ENCODE measurements at places on chromosomes 2 and 18. TPM values are rescaled to one million over a fixed set of nuclear protein-coding genes. Genes with fewer than 3 reads are reported as not detected.

DNA sequence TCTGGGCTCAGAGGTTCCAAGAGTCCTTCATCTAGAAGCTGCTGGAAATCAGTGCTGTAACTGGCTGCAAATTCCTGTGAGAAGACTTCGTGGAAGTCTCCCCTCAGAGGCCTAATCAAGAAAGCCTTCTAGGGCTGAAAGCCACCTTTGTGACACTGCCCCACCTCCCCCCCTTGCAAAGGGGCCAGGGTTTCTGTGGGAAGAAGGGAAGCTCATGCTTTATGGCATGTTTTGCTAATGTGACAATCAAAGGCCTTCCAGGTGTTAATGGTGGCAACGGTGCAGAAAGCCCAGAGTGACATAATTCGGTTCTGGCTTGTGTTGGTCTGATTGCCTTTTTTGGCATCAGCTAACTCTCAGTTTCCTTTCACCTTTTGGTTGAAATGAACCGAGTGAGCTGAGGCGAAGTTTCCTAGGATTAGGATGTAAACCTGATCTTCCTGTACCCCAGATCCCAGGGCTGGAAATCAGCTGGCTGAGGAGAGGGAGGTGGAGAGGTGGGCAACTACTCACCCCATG, 126.9 kb upstream of the TRIB2 start:
- no peak for DNase-seq
- H3K27ac ChIP-seq, result no peak overlapping the region
- no peaks in the 10 kb centered on the region for H3K4me1 ChIP-seq
- H3K27me3 ChIP-seq, result no peaks in the 10 kb centered on the region
- no peaks in the 10 kb centered on the region for H3K36me3 ChIP-seq
- H3K4me3 ChIP-seq, result no peak overlapping the region

DNA sequence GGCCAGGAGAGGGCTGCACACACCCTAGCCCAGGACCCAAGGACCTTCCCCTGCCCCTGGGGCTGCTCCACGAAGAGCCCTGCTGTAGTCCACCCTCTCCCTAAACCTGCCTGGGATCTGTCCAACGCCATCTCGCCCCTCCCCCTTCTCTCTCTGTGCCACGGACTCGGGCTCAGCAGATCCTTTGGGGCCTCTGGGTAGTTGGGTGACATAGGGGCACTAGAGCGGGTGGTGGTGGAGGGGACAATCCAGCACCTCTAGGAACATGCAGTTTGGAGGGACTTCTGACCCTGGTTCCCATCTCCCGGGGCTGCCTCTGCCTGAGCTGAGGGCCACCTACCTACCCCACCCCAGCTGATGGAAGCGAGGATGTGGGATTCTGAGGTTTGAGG, 7.3 kb upstream of the CRYBA2 start:
- H3K4me3 ChIP-seq, result no peak overlapping the region
- H3K27me3 ChIP-seq, result peaks cover 37% of the 10 kb centered on the region
- H3K36me3 ChIP-seq, result no peaks in the 10 kb centered on the region
- H3K27ac ChIP-seq, result no peak overlapping the region
- H3K4me1 ChIP-seq, result peaks cover 13% of the 10 kb centered on the region
- no peak for DNase-seq

The FECH gene
- 47.8 TPM for total RNA-seq

- no peaks in the 10 kb centered on the region for H3K27me3 ChIP-seq
- no peak overlapping the region for H3K27ac ChIP-seq
- no peak for DNase-seq
- H3K36me3 ChIP-seq, result no peaks in the 10 kb centered on the region
- no peak overlapping the region for H3K4me3 ChIP-seq
Measured at GRCh38 chr2:96623116-96623515, 15.0 kb downstream of the KANSL3 start.

- no peaks in the 10 kb centered on the region for H3K36me3 ChIP-seq
- H3K27me3 ChIP-seq, result peaks cover 69% of the 10 kb centered on the region
- H3K4me1 ChIP-seq, result peaks cover 18% of the 10 kb centered on the region
Measured at GRCh38 chr2:236161082-236161462, 7.1 kb downstream of the GBX2 start.

DNA sequence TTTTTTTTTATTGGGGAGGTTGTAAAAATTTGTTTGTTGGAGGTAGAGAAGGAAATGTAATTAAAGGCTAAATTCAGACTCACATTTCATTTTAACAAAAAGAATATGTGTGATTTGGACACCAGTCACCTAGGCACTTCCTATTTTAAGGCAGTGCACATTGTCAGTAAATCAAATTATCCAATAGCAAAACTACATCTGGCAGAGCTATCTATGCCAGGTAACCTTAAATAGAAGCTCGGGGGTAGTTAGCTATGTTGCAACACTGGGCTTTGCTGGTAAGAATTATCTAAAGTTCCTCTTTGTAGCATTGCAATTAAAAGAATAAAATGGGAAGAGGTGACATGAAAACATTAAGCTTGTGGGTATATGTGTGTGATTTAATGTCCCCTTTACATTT, 1064.4 kb upstream of the ZEB2 start:
- no peaks in the 10 kb centered on the region for H3K27me3 ChIP-seq
- H3K4me1 ChIP-seq, result no peaks in the 10 kb centered on the region
- DNase-seq, result no peak
- no peak overlapping the region for H3K27ac ChIP-seq

DNA sequence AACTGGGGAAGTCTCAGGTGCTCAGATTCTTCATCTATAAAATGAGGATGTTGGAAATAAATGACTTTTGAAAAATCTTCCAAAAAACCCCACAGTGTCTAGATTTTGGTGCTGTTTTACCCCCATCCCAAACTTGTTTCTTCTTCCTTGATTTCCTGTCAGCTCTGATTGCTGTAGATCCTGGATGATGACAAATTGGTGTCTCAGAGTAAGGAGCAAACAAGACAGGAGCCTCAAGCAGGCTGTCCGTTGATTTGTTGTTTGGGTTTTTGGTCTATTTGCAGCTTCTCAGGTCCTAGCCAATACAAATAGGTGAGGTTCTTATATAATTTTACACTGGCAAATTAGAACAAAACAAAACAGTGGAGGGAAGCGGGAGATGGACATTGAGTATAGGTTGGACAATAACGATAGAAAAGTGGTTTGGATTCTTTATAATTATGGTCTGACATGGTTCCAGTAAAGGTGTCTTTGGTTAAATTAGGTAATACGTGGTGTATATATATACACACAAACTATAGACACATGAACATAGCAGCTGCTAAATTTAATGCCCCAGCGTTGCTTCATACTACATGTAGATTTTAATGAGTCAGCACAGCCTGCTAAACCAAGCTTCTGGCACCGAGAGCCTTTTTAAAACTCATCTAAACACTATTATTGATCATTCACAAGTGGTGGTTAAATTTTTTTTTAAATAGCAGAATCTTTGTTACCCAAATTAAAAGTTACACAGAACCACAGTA, 142.5 kb downstream of the FMNL2 start:
- no peak overlapping the region for H3K4me3 ChIP-seq
- DNase-seq, result no peak
- no peaks in the 10 kb centered on the region for H3K4me1 ChIP-seq
- no peaks in the 10 kb centered on the region for H3K27me3 ChIP-seq
- no peaks in the 10 kb centered on the region for H3K36me3 ChIP-seq

DNA sequence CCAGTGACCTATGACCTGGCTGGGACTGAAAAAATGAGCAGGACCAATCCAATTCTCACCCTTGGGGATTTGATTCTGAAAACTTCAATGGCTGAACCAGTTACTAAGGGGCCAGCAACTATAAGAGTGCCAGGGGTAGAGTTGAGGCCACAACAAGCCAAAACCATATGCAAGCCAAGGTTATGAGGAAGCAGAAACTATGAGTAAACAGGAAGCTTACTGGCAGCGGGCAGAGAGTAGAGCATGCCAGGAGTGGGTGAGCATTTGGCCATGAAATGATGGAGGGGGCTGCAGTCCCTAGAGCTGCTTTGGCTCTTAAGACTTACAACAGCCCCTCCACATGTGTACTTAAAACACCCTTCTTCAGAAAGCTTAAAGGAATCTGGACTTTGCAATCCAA, 82.4 kb downstream of the RBMS1 start:
- H3K27me3 ChIP-seq, result no peaks in the 10 kb centered on the region
- peaks cover 19% of the 10 kb centered on the region for H3K4me1 ChIP-seq
- no peak for DNase-seq
- no peaks in the 10 kb centered on the region for H3K36me3 ChIP-seq
- H3K4me3 ChIP-seq, result no peak overlapping the region
- peak overlapping the region; percentile 37 for H3K27ac ChIP-seq

The CD302 gene
- total RNA-seq, result 31.4 TPM

GRCh38 chr2:197673106-197673505, 2.3 kb downstream of the RFTN2 start:
- H3K27ac ChIP-seq, result no peak overlapping the region
- DNase-seq, result no peak
- H3K4me3 ChIP-seq, result no peak overlapping the region
- peaks cover 20% of the 10 kb centered on the region for H3K4me1 ChIP-seq
- H3K27me3 ChIP-seq, result no peaks in the 10 kb centered on the region
- no peaks in the 10 kb centered on the region for H3K36me3 ChIP-seq

- no peaks in the 10 kb centered on the region for H3K36me3 ChIP-seq
- peaks cover 13% of the 10 kb centered on the region for H3K4me1 ChIP-seq
- no peak for DNase-seq
Measured at GRCh38 chr2:144597388-144597787, 77.5 kb upstream of the ZEB2 start.

DNA sequence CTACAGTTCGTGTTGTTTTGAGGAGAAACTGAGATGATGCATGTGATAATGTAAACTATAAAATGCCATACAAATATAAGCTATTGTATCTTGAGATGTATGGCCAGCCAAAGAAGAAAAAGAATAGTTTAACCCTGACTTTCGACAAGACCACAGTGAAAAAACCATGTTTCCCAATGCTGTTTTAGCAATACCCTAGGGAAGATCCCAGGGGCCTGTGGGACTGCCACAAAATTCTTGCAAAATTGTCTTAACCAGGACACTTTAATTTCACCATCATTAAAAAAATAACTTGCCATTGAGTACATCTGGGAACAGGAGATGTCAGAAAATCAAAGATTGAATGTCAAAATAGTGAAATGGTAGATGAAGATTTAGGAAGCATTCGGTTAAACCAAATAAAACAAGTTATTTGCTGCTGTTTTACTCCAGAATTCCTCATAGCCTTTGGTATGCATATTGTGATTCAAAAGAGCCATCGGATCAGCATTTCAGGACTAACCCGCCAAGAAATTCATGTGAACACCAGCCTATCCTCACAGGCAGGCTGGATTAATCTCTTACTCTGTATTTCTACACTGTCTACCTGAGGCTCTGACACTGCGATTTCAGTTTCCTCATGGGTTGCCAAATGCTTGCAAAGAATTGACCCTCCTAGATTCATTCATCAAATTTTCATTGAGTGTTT, 49.0 kb upstream of the SP3 start:
- no peak overlapping the region for H3K4me3 ChIP-seq
- peak overlapping the region; percentile 84 for H3K27ac ChIP-seq
- H3K36me3 ChIP-seq, result no peaks in the 10 kb centered on the region
- no peaks in the 10 kb centered on the region for H3K27me3 ChIP-seq
- peaks cover 12% of the 10 kb centered on the region for H3K4me1 ChIP-seq
- DNase-seq, result no peak

The OR6B2 gene
- total RNA-seq, result not detected

The REG3A gene
- total RNA-seq, result 3.8 TPM

- H3K27me3 ChIP-seq, result no peaks in the 10 kb centered on the region
- H3K4me3 ChIP-seq, result peak overlapping the region; percentile 5
- H3K4me1 ChIP-seq, result peaks cover 52% of the 10 kb centered on the region
- H3K27ac ChIP-seq, result peak overlapping the region; percentile 94
Measured at GRCh38 chr2:28398101-28398834, 5.6 kb downstream of the FOSL2 start.

DNA sequence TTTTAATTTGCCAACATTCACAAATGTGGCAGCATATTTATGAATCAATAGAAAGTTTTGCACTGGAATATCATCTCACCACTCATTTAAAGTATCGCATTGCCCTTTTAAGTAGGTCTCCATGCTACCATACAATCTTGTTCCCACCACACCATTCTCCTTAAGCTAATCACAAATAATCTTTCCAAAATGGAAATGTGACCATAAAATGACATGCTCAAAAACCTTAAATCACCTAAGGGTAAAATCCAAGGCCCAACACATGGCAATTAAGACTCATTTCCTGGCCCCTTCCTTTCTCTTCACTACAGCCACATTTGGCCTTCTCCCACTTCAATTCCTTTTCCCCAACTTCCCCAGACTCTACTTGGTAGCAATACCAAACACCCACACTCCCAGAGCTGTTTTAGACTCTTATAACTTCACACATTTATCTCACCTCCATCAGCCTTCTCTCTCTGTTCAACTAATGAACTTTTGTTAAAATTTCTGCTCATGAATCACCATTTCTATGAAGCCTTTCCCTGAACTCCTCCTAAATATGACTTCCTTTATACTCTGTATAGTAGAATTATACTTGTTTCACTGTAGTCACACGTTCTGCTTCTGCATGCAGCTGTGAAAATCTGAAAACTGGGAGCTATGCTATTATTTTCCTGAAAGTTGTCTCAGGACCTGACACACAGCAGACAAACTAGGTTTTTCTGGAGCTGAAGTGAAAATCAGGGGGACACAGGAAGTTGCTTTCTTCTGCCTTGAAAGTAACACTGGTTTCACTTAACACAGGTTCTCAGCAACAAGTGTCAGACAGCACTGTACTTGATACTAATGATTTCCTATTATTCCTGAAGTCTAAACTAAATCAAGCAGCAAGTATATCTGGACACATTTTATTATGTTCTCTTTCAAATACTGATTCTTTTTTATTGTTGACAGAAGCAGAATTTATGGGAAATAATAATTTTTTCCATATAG, 303.9 kb downstream of the ZEB2 start:
- H3K36me3 ChIP-seq, result no peaks in the 10 kb centered on the region
- no peak overlapping the region for H3K27ac ChIP-seq
- no peak overlapping the region for H3K4me3 ChIP-seq
- no peaks in the 10 kb centered on the region for H3K27me3 ChIP-seq

DNA sequence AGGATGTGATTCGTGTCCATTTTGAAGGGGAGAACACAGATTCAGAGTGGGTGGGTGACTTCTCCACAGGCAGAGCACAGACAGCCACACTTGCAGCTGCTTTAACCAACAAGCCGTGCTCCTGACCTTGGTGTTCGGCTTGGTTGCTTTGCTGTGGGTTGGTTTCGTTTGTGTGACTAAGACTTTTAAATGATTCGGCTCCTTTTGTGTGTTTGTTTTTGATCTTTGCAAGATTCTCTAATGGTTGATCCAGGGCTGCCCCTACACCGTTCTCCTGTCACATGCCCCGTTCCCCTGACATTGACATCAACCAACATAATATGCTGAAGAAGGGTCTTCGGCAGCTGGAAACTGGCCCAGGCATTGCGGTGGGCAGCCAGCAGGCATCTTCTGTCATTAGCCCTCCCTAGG, 95.9 kb upstream of the MBOAT2 start:
- H3K36me3 ChIP-seq, result no peaks in the 10 kb centered on the region
- no peak overlapping the region for H3K4me3 ChIP-seq
- H3K27ac ChIP-seq, result no peak overlapping the region
- no peak for DNase-seq

The KCNIP3 gene
- 2.1 TPM for total RNA-seq

The DSEL gene
- total RNA-seq, result 2.2 TPM

The CEP192 gene
- 15.1 TPM for total RNA-seq

- no peaks in the 10 kb centered on the region for H3K4me1 ChIP-seq
- DNase-seq, result no peak
- no peak overlapping the region for H3K4me3 ChIP-seq
- no peak overlapping the region for H3K27ac ChIP-seq
- H3K36me3 ChIP-seq, result no peaks in the 10 kb centered on the region
Measured at GRCh38 chr2:160252278-160252887, 52.3 kb upstream of the ITGB6 start.

- no peak overlapping the region for H3K27ac ChIP-seq
- H3K4me3 ChIP-seq, result no peak overlapping the region
- peaks cover 38% of the 10 kb centered on the region for H3K4me1 ChIP-seq
- H3K36me3 ChIP-seq, result no peaks in the 10 kb centered on the region
- no peak for DNase-seq
Measured at GRCh38 chr2:64012115-64012514, 7.1 kb downstream of the VPS54 start.
